ENCODE measurements at places on chromosomes 7 and 10.

- no peak for DNase-seq
Measured at GRCh38 chr7:111588065-111588433, 25.8 kb upstream of the IMMP2L start.

- DNase-seq, result no peak
Measured at GRCh38 chr10:97121041-97121440, 64.7 kb downstream of the SLIT1 start.

- DNase-seq, result no peak
Measured at GRCh38 chr7:101373812-101374614, 11.3 kb downstream of the COL26A1 start.

DNA sequence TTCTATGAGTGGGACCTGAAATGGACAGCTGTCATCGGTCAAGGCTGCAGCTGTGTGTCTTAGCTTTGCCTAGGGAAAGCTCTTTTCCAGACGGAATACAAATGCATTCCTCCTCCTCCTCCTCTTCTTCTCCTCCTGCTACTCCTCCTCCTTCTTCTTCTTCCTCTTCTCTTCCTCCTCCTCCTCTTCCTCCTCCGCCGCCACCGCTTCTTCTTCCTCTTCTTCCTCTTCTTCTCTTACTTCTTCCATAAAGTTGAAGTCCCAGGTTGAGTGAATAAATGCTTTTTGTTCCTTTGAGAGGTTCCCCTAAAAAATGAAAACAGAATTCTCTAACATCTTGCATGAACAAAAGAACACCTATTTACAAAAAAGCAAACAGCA, 28.7 kb downstream of the KLF6 start:
- DNase-seq, result no peak

- no peak for DNase-seq
Measured at GRCh38 chr7:6163402-6163801, 109.0 kb downstream of the CYTH3 start.

- DNase-seq, result no peak
Measured at GRCh38 chr7:137469191-137469811, 125.8 kb upstream of the PTN start.

DNA sequence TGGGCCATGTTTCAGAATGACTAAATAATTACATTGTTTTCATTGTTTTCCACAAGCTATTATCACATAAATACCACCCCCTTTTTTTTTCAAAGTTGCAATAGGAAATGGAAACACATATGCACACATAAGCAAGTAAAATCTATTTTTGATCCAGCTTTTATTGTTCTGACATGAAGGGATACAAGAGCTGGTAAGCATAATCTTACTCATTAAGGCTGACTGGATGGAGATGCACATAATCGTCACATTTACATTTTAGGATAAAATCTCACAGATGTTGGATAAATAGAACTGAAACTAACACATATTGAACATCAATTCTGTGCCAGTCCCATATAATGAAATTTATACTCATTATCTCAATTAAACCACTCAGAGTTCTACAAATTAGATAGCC, 84.5 kb upstream of the CHRM2 start:
- no peak for DNase-seq

DNA sequence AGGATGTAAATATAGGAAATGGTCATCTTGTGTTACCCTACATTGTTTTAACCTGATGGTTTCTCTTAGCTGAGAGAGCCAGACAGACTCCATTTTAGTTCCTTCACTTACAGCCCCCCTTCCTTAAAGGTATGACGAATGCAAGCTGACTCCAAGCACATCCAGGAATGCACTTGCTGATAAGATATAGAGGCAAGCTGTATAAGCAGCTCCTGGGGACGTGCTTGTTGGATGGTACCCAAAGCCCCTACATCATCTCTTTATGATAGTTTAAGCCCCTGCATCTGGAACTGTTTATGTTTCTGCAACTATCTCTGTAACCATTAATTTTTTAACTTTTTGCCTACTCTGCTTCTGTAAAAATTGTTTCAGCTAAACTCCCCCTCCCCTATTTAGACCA, 41.7 kb downstream of the ZNF25 start:
- DNase-seq, result no peak

GRCh38 chr10:33721509-33721908, 387.0 kb upstream of the NRP1 start:
- DNase-seq, result no peak

DNA sequence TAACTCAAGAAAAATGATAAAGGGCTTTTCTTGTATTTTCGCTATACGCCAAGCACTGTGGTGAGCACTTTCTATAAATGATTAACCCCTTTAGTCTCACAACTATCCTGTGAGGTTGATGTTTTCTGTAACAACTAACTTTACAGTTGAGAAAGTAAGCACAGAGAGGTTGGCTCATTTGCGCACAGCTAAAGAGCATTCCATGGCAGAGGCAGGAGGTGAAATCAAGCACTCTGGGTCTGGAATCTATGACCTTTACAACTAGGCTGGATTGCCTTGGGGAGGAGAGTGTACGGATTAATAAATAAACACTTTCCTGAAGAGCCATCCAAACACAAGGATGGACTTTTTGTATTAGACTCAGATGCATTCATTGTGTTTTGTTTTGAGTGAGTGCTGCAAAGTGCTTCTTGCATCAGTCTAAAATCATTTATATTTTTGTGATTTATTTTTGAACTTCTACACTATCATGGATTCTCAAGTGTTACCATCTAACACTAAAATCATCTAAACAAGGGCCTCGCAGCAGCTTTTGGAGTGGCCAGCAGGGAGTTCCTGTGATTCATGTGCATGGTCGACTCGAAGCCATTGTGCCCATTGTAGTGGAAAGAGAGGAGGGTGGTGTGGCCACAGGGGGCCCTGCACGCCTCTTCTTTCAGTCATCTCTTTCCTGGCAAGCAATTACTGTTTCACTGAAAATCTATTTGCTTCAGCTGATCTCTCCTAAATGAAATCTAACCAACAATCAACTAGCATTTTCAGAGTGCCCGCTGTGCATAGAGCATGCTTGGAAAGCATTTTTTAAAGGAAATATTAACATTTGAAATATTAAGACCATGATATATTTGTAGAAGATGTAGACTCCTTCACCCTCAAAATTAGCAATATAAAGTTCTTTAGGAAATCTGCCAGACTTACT, 633.4 kb upstream of the COBL start:
- DNase-seq, result no peak

DNA sequence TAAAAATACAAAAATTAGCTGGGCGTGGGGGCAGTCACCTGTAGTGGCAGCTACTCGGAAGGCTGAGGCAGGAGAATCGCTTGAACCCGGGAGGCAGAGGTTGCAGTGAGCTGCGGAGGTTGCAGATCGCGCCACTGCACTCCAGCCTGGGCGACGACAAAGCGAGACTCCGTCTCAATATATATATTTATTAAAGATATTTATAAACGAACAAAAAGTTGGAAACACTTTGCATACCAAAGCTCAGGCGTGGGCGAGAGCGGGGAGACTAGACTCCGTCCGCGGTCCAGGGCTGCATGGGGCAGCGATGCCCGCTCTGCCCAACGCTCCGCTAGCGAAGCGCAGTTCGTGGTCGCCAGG, 7.9 kb upstream of the CRYGN start:
- DNase-seq, result no peak

DNA sequence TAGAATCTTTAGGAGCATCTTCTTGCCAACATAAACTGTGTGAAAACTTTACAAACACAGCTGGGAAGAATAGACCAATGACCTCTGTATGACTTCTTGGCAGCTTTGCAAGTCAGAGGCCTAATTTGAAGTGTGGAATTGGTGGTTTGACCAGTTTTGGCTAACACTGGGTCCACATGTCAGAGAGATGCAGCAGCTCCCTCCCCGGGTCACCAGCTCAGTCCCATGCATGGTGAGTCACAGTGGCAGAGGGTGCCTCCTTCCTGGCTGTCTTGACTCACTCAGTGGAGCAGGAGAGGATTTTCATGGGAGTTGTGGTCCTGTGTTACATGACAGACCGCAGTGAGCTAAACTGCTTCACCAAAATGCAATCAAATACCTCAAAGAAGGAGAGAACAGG, 8.2 kb upstream of the STARD3NL start:
- no peak for DNase-seq

DNA sequence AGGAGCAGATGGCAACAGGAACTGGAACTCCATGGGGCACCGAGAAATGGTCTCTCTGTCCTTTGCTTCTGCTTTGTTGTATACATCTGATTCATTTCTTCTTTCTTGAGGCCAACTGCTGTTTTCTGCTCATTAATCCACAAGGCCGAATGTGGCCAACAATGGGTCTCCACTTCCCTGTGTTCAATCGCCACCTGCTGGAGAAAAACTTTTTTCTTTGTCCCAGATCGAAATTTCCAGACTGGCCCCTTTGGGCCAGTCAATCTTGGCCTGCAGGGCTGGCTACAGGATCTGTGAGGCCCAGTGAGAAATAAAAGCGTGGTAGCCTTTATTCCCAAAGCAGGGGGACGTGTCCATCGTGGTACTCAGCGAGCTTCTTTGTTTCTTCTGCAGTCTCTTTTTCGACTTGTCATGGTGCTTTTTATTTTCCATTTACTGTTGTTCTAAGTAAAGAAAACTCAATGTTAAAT, 58.8 kb downstream of the PARP12 start:
- DNase-seq, result no peak

DNA sequence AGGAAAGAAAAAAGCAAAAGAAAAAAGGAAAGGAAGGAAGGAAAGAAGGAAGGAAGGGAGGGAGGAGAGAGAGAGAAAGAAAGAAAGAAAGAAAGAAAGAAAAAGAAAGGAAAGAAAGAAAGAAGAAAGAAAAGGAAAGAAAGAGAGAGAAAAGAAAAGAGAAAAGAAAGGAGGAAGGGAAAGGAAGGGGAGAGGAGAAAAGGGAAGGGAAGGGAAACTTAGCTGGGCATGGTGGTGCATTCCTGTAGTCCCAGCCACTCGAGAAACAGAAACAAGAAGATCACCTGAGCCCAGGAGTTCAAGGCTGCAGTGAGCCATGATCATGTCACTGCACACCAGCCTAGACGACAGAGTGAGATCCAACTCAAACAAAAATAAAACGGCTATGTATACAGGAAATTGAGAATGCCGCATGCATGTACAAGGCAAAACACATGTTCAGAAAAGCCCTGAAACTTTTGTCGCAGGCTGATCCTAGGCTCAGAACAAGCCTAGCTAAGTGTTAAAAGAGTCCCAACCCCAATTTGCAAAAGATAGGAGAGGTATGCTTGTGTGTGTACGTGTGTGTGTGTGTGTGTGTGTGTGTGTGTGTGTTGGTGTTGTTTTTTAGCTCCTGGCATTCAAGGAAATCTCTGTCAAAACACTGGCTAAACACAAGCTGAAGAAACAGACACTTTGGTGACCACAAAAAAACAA, 6.6 kb upstream of the NPC1L1 start:
- no peak for DNase-seq

DNA sequence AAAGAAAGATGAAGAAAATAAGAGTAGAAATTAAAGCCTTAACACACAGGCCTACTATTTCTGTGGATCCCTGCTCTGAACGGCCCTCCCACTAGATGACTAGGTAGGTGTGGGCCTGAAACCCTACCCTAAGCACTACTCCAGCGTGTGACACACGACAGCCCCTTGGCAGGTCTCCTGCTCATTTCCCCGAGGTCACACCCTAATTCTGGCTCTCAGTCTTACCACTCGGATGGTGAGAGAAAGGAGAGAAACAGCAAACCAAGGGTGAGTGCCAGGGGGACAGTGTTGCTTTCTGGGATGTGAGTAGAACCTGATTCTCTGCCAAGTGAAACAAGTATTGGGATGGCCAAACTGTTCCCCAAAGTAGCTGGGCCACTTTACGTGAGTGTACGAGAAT, 12.1 kb downstream of the GALNTL5 start:
- no peak for DNase-seq

DNA sequence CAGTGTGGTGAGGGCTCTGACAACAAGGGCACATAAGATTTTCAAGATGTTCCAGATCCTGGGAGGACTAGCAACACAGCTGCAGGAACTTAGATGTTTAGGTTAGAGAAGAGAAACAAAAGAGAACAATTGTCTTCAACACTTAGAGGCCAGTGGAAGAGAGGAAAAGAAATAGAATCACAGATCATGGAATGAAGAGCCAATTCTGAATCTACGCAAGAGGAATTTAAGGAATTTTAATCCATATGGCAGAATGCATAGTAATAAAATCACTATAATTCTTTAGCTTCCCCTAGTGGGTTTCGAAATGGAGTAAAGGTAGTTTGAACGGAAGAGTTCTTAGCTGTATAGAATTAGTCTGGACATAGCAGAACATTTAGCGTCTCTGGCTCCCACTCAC, 114.6 kb upstream of the LRRTM3 start:
- no peak for DNase-seq

- no peak for DNase-seq
Measured at GRCh38 chr10:133245439-133246235, 8.0 kb downstream of the VENTX start.

DNA sequence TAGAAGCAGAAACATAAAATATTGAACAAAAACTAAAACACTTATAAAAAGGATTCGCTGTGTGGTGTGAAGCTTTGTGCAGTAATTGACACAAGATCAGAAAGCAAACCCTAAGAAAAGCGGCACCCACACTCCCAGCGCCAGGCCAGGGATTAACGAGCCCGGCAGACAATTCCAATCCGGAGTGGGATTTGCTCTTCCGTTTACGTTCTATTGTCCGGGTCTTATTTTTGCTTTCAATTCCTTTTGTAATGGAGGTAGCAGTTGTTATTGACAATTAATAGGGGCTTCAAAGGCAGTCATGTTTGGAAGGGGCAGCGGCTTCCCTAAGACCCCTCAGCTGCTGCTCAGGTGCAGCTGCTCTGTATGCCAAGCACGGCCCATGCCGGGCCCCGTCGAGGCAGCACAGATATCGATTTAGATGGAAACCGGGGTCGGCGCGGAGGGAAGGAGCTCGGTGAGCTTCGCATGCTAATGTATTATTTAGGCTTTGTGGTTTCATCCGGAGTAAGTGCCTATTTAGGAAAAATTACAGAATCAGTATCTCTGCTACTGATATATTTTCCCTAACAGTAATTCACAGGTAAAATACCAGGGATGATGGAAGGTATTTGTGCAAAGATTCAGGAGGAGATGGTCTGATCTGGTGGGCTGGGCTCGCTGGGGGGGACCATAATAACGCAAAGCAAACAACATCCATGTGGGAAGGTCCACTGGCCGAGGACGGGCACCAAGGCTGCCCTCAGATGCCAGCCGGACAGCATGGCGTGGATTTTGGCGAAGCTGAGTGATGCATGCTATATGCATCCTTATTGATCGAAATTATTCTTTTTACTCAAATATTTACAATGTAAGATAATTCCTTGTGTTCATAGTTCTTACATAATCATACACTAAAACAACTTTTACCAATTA, 561.7 kb downstream of the PTPRN2 start:
- DNase-seq, result no peak

- no peak for DNase-seq
Measured at GRCh38 chr7:26439521-26440232, 148.0 kb downstream of the SNX10 start.

GRCh38 chr7:121385800-121386179, 10.3 kb downstream of the FAM3C start:
- no peak for DNase-seq

- DNase-seq, result no peak
Measured at GRCh38 chr10:93701866-93702209, 554 bp downstream of the FRA10AC1 start.

DNA sequence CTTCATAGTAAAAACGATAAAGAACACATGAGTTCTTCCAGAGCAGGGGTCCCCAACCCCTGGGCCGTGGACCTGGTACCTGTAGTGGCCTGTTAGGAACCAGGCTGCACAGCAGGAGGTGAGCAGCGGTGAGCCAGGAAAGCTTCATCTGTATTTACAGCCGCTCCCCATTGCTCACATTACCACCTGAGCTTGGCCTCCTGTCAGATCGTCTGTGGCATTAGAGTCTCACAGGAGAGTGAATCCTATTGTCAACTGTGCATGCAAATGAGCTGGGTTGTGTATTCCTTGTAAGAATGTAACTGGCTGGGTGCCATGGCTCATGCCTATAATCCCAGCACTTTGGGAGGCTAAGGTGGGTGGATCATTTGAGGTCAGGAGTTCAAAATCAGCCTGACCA, 229.5 kb downstream of the CNTNAP2 start:
- DNase-seq, result no peak
